ENCODE measurements at places on chromosomes 2 and 18.

- DNase-seq: no peak
These were observed 40.7 kb downstream of the RHOB start for GRCh38 chr2:20487392-20488174.

GRCh38 chr2:88729061-88729745 is 37.7 kb downstream of the RPIA start:
- DNase-seq: no peak

DNA sequence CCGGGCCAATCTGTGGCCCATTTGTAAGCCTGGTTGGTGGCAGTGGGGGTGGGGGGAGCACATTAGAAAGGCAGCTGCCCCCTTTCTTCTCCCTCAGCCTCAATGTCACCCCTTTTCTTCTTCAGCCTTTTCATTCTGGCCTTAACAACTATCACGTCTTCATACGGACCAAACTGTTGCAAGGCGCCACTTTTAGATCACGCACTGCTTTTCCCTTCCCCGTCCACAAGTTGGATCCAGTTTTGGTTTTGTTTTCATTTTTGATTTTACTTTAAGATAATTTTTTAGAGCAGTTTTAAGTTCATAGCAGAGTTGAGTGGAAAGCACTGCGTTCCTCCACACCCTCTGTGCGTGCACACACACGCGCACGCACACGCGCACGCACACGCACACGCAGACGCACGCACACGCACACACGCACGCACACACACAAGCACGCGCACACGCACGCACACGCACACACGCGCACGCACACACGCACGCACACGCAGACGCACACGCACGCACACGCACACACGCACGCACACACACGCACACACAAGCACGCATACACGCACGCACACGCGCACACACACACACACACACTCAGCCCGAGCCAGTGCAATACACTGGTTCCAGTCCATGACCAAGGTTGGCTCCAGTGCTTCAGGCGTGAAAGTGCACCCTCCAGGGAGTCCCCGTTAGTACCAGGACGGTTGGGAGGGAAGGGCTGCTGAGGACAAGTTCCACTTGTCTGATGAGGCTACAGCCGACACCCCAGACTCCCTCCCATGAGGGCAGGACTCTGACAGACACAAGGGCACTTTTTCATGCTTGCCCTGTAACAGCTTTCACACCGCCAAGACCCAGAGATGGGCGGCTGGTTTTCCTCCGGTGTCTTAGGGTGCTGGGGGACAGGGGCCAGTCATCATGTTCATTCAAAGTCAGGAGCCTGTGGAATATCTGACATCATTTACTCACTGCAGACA is 22.4 kb downstream of the FBLN7 start:
- DNase-seq: no peak

- no peak for DNase-seq
These were observed 64.5 kb upstream of the PPP1CB start for GRCh38 chr2:28687171-28687570.

DNA sequence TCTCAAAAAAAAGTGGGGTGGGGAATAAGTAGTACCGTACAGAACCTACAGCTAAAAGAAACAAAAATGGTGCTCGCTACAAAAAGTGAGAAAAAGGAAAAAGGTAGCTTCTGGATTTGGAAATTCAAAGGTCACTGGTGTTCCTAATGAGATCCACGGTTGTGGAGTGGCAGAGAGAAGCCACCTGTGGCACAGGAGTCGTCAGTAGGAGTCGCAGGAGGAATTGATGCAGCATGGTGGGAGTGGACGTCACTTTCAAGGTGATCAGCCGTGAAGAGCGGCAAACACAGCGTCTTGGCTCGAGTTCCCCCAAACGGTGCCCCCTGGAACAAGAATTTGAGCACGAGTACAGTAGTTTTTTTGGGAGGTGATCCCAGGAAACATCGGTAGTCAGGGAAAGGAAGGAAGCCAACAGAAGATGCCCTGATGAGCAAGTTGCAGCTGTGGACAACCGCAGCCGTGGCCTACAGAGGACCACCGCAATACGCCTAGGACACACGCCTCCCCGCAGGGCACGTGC is 1.4 kb upstream of the TTL start:
- DNase-seq: no peak

GRCh38 chr2:37851828-37852584 is 73.1 kb upstream of the RMDN2 start:
- no peak for DNase-seq

Data from NCI-H1048 (cell line).